ENCODE measurements at places on chromosomes 3 and 15.
A peak's percentile ranks its signal among the peaks of the same experiment; 100 is the strongest.

DNA sequence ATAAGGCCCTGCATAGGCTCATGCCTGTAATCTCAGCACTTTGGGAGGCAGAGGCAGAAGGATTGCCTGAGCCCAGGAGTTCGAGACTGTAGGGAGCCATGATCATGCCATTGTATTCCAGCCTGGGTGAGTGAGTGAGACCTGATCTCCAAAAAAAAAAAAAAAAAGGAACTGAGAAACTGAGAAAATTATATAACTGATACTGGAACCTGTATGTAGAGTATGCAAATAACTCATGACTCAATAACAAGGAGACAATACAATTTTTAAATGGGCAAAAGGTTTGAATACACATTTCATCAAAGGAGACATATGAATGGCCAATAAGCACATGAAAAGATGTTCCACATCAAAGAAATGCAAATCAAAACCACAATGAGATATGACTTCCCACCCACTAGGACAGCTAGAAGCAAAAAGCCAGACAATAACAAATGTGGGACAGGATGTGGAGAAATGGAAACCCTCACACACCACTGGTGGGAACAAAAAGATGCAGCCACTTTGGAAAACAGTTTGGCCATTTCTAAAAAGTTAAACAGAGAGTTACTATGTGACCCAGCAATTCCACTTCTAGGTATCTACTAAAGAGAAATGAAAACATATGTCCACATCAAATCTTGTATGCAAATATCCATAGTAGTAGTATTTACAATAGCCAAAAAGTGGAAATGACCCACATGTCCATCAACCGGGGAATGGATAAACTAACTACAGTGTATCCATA lies 70.7 kb downstream of the IQSEC1 start:
- no peak for DNase-seq

- DNase-seq, result no peak
Observed at GRCh38 chr3:126309861-126310655, 47.1 kb downstream of the KLF15 start.

GRCh38 chr3:155382396-155383042 lies 89.0 kb upstream of the STRIT1 start:
- peak; percentile 80 for DNase-seq

DNA sequence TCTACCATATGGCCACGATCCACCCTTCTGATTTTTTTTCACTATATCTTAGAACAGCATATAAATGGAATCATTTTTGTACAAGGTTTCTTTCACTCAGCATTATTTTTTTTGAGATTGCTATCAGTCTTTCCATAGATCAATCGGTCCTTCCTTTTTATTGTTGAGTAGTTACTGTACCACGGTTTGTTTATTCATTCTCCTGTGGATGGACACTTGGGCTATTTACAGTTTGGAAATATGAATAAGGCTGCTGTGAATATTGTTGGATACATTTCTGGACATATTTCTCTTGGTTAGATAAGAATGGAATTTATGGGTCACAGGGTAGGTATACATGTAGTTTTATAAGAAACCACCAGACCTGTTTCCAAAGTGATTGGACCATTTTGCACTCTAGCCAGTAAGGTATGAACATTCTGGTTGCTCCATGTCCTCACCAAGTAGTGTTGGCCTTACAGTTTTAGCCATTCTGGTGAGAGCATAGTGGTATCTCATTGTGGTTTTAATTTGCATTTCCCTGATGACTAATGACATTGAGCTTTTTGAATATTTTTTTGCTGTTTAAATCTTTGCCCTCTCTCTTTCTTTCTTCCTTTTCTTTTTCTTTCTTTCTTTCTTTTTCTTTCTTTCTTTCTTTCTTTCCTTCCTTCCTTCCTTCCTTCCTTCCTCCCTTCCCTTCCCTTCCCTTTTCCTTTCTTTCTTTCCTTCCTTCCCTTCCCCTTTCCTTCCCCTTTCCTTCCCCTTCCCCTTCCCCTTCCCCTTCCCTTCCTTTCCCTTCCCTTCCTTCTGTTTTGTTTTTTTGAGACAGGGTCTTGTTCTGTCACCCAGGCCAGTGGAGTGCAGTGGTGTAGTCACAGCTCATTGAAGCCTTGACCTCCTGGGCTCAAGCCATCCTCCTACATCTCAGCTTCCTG lies 49.2 kb downstream of the LRRK1 start:
- DNase-seq, result no peak

GRCh38 chr3:135559802-135560201 lies 405.7 kb upstream of the PPP2R3A start:
- DNase-seq, result no peak

GRCh38 chr3:151864423-151865101 lies 8.9 kb upstream of the SUCNR1 start:
- no peak for DNase-seq

GRCh38 chr3:36303286-36303685 lies 77.0 kb upstream of the STAC start:
- no peak for DNase-seq

GRCh38 chr3:57026944-57027343 lies 33.5 kb upstream of the SPATA12 start:
- no peak for DNase-seq

DNA sequence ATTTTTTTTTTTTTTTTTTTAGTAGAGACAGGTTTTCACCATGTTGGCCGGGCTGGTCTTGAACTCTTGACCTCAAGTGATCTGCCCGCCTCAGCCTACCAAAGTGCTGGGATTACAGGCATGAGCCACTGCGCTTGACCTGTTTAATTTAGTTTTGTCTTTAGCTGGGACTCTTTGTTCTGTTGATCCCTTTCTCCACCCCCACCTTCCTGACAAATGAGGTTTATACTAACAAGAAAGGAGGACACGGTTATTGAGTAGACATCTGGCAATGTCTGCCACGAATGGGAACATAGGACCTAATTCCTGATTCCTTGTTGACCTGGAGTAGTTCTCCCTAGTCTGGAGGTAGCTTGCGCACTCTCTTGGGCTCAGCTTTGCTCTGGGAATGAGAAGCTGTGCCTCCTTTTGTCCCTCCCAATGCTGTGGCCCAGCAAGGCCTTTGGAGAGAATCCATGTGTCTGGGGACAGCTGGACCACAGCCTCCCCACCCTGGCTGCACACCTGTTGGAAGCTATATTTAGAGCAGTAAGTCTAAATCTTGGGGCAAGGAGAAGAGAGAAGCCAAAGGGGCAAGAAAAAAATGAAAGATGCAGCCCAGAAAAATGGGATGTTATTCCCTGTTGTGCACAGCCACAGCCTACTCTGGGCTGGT lies 53.2 kb upstream of the ADPGK start:
- DNase-seq, result no peak

GRCh38 chr15:62391641-62392262 lies 226.7 kb upstream of the C2CD4B start:
- DNase-seq, result peak; percentile 66

DNA sequence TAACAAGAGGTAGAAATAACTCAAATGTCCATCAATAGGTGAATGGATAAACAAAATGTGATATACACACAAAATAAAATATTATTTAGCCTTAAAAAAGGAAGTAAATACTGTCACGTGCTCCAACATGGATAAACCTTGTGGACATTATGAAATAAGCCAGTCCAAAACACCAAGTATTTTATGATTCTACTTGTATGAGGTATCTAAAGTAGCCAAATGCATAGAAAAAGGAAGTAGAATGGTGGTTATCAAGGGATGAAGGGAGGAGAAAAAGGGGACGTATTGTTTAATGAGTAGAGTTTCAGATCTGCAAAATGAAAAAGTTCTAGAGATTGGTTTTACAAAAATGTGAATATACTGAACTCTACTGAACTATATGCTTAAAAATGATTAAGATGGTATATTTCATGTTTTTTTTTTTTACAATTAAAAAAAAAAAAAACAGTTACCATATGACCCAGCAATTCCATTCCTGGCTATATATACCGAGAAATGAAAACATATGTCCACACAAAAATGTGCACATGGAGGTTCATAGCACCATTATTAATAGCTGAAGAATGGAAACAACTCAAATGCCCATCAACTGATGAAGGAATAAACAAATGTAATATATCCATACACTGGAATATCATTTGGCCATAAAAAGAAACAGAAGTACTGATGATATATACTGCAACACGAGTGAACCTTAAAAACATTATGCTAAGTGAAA lies 29.1 kb upstream of the MAP6D1 start:
- no peak for DNase-seq

DNA sequence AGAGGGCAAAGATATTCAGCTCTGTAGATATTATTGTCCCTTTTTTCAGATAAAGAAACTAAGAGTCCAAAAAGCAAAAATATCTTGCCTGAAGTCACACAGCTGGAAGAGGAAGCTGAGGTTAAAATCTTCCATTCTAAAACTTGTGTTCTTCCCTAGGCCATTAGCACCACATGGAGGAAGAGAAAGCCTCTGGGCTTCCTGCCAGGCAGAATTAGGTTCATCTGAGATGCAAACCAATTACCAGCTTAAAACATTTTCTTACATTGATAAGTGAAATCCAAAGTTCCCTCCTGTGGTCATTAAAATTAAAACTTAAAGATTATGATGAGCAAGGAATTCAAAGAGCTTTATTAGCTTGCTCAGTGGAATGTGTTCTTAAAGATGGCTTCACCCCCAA lies 235.3 kb upstream of the SETMAR start:
- DNase-seq, result no peak

DNA sequence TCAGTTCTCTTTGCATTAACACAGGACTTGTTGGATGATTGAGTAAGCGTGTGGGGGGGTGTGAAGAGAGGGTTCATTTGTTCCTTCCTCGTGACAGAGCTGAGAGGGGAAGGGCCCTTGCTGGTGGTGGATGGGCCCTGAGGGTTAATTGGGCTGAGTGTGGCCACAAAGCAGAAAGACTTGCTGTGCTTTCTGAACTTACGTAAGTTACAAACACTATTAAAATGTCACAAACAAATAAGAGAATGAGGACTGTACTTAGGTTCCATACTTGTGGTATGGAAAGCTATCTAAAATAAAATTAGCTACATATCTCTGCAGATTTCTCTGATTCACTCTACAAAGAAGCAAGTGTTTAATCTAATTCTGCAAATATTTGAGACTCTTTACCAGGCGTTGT lies 231.3 kb downstream of the LPP start:
- no peak for DNase-seq

- no peak for DNase-seq
Observed at GRCh38 chr3:138468886-138469285, 34.5 kb downstream of the ESYT3 start.

DNA sequence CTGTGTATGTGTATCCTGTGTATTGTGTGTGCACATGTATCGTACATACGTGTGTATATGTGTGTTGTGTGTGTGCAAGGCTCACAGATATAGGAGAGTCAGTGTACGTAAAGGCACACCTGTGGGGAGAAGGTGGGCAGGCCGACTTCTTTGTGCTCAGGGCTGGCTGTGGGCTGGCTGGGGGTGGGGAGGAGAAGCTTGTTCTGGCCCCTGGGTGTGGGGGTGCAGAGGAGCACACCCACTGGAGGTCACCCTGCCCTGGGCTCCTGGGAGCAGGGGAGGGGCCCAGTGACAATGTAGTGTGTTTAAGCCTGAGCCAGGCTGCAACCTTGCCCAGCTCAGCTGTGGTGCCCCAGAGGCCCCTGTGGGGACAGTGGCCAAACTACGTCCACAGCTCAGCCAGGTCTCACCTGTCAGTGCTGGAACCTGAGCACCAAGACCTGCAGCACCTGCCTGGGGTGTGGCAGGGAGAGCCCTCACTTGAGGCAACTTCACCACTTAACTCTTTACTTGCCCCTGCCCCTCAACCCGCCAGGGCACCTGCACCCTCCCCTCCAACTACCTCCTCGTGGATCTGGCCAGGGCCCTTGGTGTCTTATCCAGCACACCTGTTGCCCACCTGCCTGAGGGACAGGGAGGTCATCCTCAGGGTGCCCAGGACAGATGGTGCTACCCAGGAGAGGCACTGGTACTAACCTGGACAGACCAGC lies 2.6 kb upstream of the HHATL start:
- no peak for DNase-seq

GRCh38 chr3:48137425-48137999 lies 50.7 kb downstream of the CDC25A start:
- no peak for DNase-seq

GRCh38 chr3:124985349-124985748 lies 50.8 kb upstream of the MUC13 start:
- no peak for DNase-seq

DNA sequence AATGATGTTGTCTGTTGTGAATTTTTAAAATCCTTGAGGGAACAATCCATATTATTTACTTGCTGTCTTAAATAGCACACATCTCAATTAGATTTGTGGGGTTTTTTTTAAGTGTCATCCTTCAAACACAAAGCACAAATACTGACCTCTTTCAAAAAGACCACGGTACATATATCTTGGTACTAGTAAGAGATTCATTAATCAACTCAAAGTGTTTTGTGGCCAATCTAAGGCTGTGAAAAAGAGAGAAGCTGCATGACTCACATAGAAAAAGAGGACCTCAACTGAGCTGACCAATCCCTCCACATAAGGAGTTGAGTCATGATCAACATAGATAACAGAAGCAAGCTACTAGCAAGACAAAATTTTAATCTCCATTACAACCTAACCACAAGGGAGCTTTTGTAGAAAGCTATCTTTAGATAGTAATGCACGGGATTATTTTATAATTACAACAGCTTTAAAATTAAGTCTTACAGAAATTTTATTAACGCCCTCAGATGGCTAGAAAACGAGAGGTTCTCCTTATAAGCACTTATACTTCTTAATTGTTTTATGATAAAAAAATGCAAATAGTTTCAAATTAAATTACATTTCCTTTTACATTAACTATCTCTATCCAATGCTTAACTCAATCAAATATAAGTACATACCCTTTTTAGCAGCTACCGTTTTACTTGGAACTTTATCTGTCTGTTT lies 60.5 kb downstream of the TOP2B start:
- no peak for DNase-seq

DNA sequence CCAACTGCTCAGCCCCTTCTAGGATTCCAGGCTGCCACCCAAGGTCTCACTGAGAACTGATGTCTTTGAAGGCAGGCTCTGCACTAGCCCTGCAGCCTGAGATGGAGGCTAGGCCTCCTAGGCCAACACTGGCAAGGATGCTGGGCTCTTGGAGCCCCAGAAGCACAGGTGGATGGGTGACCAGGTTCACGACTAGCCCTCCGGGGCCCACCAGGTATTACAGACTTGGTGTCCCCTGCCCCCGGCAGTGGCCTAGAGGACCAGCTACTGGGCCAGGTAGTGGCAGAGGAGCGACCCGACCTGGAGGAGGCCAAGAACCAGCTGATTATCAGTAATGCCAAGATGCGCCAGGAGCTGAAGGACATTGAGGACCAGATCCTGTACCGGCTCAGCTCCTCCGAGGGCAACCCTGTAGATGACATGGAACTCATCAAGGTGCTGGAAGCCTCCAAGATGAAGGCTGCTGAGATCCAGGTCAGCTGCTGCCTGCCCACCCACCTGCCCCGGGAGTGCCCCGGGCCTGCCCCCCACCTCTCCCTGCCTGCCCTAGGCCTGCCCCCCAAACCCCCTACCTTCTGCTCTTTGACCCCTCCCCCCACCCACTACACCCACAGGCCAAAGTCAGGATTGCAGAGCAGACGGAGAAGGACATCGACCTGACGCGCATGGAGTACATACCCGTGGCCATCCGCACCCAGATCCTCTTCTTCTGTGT lies 52.5 kb downstream of the SEMA3G start:
- DNase-seq, result no peak

DNA sequence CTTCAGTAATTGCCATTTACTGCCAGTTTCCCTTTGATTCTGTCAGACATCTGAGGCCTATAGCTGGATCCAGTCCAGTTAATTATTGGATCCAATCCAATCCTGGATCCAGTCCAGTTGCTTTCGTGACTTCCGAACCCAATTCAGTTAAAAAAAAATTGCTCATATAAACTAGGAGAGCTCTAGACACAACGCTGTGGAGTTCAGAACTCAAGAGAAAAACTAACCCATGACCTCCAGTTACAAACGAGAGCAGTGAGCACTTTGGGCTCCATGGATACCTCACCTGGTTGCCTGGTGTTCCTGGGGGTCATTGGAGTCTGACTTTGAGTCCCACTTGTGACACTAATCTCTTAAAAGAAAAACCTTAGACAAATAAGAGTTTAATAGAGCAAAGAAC lies 269.8 kb downstream of the THSD4 start:
- no peak for DNase-seq

Measured in DMS53 (cell line).